NCI-H1048 (cell line): ENCODE measurements at places on chromosomes 1 and 21.

DNA sequence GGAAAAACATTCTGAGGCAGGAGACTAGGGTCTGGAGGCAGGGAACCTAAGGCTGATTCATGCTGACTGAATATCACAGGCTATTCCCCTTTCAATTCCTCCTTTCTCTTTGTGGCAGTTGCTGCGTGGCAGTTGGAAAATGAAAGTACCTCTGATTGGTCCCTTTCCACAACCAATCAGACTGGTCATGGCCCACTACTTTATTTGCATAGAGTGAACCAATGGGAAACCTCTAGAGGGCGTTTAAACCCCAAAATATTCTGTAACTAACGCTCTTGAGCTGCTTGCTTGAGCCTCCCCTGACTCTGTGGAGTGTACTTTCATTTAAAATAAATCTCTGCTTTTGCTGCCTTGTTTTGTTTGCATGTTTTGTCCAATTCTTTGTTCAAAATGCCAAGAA is 27.7 kb upstream of the VN1R5 start:
- DNase-seq, result no peak

- no peak for DNase-seq
These were observed 41.3 kb downstream of the ZBTB8A start for GRCh38 chr1:32580348-32581017.

DNA sequence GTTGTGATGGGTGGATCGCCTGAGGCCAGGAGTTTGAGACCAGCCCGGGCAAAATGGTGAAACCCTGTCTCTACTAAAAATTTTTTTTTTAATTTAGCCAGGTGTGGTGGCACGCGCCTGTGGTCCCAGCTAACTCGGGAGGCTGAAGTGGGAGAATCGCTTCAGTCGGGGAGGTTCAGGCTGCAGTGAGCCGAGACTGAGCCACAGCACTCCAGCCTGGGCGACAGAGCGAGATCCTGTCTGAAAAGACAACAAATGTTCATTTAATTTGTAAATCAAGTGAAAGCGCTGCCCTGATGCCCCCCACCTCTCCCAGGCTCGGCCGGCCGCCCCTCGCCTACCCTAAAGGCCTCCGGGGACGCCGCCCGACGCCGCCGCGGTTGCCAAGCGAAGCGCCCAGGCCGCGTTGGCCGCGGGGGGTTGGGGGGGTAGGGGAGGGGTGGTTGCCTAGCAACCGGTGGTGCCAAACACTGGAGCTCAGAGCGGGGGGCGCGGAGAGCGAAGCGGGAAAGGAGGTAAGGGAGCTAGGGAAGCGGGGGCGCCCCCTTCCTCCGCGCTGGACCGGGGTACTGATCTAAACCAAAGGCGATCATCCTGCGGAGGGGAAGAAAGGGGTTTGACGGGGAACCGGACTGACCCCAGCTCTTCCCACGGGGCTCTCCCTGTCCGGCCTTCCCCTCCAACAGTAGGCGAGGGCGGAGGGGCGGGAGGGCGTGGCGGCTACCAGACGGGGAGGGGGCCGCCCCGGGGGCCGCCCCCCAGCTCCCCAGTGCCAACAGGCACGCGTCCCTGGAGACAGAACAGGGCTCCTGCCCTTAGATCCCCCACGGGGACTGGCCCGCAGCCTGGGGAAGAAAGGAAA is at the start of gene TEKT2:
TEKT2 (plus strand) TSS at position 460 of the 862 bp plus-strand sequence. CDS start 828 bp downstream, outside the sequence.
- DNase-seq, result no peak

GRCh38 chr1:5769760-5770159 is 222.5 kb downstream of the NPHP4 start:
- DNase-seq, result no peak

DNA sequence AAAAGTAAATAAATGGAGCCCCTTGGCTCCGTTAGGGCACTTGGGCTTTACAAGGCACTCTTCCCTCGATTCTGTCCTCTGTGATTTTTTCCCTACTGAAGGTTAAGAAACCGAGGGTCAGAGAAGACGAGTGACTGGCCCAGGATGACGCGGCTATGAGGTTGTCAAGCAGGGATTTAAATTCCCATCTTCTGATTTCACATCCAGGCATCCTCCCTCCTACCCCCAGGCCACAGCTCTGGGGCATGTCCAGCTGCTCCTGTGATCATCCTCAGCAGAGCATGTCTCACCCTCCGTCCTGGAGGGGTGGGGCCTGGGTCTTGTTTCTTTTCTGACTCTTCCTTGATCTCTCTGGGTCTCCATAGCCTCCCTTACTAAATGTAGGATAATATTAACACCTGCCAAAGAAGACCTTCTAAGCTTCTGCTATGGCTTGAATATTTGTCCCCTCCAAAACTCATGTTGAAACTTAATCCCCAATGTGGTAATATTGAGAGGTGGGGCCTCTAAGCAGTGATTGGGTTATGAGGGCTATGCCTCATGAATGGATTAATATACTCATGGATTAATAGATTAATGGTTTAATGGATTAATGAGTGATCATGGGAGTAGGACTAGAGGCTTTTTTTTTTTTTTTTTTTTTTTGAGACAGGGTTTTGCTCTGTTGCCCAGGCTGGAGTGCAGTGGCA is 4.6 kb downstream of the CRYBG2 start:
- no peak for DNase-seq

GRCh38 chr21:29279558-29279957 is 19.2 kb upstream of the BACH1 start:
- DNase-seq, result no peak

GRCh38 chr1:238962941-238963340 is 423.4 kb upstream of the CHRM3 start:
- DNase-seq, result no peak

- no peak for DNase-seq
These were observed 93.0 kb downstream of the EVI5 start for GRCh38 chr1:92691925-92692324.

GRCh38 chr1:246218686-246219085 is 288.4 kb downstream of the SMYD3 start:
- no peak for DNase-seq

GRCh38 chr1:227428803-227429202 is 110.5 kb upstream of the CDC42BPA start:
- no peak for DNase-seq

- peak; percentile 75 for DNase-seq
These were observed 2.8 kb downstream of the RGS16 start for GRCh38 chr1:182601416-182601786.

- no peak for DNase-seq
These were observed 6.1 kb upstream of the IGFN1 start for GRCh38 chr1:201184307-201185122.

DNA sequence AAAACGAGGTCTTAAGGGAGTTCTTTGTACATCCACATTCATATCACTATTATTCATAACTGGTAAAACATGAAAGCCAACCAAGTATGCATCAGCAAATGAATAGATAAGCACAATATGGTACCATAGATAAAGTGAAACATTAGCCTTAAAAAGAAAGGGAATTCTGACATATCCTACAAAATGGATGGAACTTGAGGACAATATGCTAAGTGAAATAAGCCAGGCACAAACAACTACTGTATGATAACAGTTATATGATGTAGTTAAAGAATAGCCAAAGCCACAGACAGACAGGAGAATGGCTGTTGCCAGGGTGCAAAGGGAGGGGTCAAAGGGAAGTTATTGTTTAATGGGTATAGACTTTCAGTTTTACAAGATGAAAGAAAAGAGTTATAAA is 148.9 kb downstream of the EIF4G3 start:
- DNase-seq, result no peak

DNA sequence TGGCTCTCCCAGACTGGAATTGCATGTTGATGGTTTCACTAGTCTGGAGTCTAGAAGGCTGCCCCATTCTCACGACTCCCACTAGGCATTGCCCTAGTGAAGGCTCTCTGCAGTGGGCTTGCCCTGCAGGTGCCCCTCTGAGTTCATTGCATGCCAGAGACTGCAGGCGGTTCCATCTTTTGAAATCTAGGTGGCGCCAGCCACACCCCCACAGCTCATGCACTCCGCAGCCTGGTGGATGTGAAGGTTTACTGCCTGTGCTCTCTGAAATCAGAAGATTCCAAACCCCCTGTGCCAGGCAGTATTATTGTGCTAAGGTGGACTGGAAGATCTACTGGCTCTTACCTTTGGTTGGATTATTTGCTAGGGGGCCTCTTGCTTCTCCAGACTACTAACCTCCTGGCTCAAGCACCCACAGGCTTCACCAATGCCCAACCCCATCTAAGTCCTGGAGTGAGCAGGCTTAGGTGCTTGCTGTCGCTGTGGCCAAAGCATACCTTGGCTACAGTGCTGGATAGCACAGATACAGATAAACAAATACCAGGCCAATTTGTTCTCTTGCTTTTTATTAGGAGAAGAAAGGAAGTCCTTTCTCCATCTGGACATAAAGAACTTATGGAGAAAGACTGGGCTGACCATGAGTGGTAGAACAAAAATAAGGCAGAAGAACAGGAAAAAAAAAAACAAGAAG is 83.5 kb upstream of the SIM2 start:
- DNase-seq, result no peak

GRCh38 chr21:26939601-26940111 is 27.2 kb downstream of the ADAMTS5 start:
- no peak for DNase-seq

DNA sequence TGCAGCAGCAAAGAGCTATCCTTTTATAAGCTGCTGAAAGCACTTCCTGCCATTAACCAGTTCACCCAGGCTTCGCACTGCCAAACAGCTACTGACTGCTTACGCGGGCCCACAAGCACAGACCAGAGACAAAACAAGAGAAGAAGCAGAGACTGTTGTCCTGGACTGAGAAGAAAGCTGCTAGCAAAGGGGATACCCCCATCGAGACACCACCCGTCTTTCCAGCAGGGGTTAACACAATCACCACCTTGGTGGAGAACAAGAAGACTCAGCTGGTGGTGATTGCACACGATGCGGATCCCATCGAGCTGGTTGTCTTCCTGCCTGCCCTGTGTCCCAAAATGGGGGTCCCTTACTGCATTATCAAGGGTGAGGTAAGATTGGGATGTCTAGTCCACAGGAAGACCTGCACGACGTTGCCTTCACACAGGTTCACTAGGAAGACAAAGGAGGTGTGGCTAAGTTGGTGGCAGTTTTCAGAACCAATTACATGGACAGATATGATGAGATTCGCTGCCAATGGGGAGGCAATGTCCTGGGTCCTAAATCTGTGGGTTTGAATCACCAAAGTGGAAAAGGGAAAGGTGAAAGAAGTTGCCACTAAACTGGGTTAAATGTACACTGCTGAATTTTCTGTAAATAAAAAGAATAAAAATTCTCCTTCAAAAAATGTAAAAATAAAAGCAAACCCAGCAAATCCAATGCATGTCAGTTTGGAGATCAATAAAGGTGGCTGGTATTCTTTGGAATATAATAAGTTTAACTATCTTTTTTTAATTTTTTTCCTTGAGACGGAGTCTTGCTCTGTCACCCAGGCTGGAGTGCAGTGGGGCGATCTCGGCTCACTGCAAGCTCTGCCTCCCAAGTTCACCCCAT is 1.2 kb downstream of the FMO5 start:
- DNase-seq, result no peak

GRCh38 chr21:45286671-45287437 is 841 bp downstream of the POFUT2 start:
- DNase-seq, result no peak

DNA sequence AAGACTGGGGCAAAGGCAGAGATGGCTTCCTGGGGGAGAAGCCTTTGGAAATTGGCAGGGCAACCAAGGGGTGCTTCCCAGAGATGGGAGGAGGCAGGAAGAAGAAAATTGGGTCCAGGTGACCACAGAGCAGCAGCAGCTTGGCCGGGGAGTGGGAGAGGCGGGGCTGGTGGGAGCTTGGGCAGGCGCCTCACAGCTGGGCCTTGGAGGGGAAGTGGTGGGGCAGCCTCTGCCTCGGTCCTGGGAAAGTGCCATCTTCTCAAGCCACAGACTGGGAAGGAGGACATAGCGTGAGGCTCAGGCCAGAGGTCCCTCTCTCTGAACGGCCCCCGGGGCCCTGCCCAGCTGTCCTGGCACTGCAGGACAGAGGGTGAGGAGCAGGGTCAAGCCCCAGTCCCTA is 24.0 kb upstream of the WASF2 start:
- no peak for DNase-seq

DNA sequence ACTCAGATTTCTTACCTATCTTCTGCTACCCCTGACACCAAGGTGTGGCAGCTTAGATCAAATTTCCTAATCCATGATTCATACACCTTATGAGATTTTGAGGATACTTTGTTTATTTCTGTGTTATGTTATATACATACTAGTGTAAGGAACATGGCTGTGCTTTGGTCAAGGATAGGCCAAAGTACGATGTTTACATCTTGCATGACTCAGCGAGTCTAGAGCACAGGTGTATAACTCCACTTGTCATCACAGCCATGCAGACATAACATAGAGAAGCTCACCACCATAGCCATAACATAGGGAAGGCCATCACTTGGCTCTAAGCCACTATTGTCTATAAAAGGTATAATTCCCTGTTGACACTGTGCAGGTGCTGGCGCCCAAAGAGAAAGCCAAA is 61.2 kb downstream of the GBP6 start:
- no peak for DNase-seq

- DNase-seq, result no peak
These were observed 42.8 kb downstream of the MRPL39 start for GRCh38 chr21:25564349-25564948.

- no peak for DNase-seq
These were observed 262.3 kb downstream of the RWDD3 start for GRCh38 chr1:95496307-95496706.

GRCh38 chr21:39061766-39062165 is 121.5 kb downstream of the PSMG1 start:
- DNase-seq, result no peak

DNA sequence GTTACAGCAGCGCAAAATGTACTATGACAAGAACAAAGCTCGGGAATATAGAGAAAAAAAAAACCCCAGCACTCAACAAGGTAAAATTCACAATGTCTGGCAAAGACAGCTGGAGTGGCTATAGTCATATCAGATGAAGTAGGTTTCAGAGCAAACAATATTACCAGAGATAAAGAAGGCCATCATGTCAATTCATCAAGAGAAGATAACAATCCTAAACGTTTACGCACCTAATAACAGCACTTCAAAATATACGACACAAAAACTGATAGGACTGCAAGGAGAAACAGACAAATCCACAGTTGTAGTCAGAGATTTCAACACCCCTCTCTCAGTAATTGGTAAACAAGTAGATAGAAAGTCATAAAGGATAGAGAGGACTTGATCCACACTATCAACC is 455.2 kb downstream of the PTPRU start:
- DNase-seq, result no peak

DNA sequence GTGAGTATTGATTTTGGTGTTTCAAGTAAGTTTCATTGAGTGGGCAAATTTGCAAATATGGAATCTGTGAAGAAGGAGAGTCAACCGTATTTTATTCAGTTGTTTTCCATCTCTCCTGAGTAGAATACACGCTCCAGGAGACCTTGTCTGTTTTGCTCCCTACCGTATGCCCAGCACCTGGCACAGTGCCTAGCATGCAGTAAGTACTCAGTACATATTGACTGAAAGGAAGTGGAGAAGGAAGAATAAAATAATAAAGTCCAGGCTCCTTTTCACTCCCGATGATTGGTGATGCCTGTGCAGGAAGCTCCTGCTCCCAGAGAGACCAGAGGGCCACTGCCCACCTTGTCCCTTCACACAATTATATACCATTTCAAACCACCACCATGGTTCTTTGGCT is 59.4 kb upstream of the NEK2 start:
- DNase-seq, result no peak

GRCh38 chr1:95371666-95372282 is 137.8 kb downstream of the RWDD3 start:
- no peak for DNase-seq
